ENCODE measurements at places on chromosomes 5 and 9.

- H3K27me3 ChIP-seq: peaks cover 72% of the 10 kb centered on the region
- no peak overlapping the region for H3K27ac ChIP-seq
- no peaks in the 10 kb centered on the region for H3K36me3 ChIP-seq
- peak overlapping the region; percentile 39 for H3K4me3 ChIP-seq
- DNase-seq: no peak
Measured at GRCh38 chr5:180648658-180649296, 623 bp downstream of the FLT4 start.

- no peak overlapping the region for H3K27ac ChIP-seq
- no peak for DNase-seq
- peaks cover 7% of the 10 kb centered on the region for H3K4me1 ChIP-seq
- H3K36me3 ChIP-seq: peaks cover 4% of the 10 kb centered on the region
Measured at GRCh38 chr5:102802708-102803458, 47.8 kb downstream of the PAM start.

GRCh38 chr5:128869970-128870369 is 95.3 kb upstream of the SLC27A6 start:
- no peaks in the 10 kb centered on the region for H3K27me3 ChIP-seq
- DNase-seq: no peak
- no peak overlapping the region for H3K27ac ChIP-seq
- no peaks in the 10 kb centered on the region for H3K4me1 ChIP-seq
- no peaks in the 10 kb centered on the region for H3K36me3 ChIP-seq

- no peak for DNase-seq
- no peak overlapping the region for H3K27ac ChIP-seq
- H3K36me3 ChIP-seq: no peaks in the 10 kb centered on the region
- no peaks in the 10 kb centered on the region for H3K4me1 ChIP-seq
- H3K27me3 ChIP-seq: no peaks in the 10 kb centered on the region
- H3K4me3 ChIP-seq: no peak overlapping the region
Measured at GRCh38 chr5:166068547-166069335, 2222.7 kb upstream of the WWC1 start.

- H3K36me3 ChIP-seq: no peaks in the 10 kb centered on the region
- H3K27ac ChIP-seq: no peak overlapping the region
- no peak overlapping the region for H3K4me3 ChIP-seq
- H3K4me1 ChIP-seq: no peaks in the 10 kb centered on the region
- no peak for DNase-seq
- no peaks in the 10 kb centered on the region for H3K27me3 ChIP-seq
Measured at GRCh38 chr9:112503170-112503569, 16.5 kb downstream of the KIAA1958 start.

- peaks cover 31% of the 10 kb centered on the region for H3K27me3 ChIP-seq
- H3K27ac ChIP-seq: no peak overlapping the region
- no peaks in the 10 kb centered on the region for H3K4me1 ChIP-seq
- H3K4me3 ChIP-seq: no peak overlapping the region
- DNase-seq: no peak
Measured at GRCh38 chr9:135601988-135602387, 37.4 kb downstream of the GLT6D1 start.

DNA sequence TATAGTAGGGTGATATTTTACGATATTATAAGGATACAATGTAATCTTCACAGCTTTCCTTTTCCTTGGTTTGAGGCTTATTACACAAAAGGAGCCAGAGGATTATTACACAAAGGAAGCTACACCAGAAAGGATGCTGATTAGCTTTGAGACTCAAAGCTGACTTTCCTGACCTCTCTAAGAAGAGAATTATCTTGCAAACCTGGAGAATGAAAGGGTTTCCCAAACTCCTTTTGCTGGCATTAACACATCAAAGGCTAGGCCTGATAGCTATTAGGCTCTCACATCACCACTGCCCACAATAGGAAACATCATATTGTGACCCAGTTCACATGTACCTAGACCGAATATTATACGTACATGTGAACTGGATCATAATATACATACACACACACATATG is 34.2 kb upstream of the CHD1 start:
- H3K27ac ChIP-seq: no peak overlapping the region
- H3K4me3 ChIP-seq: no peak overlapping the region
- H3K27me3 ChIP-seq: no peaks in the 10 kb centered on the region
- H3K36me3 ChIP-seq: no peaks in the 10 kb centered on the region

GRCh38 chr9:133728856-133729616 is 9.1 kb downstream of the SARDH start:
- peaks cover 20% of the 10 kb centered on the region for H3K4me1 ChIP-seq
- peaks cover 60% of the 10 kb centered on the region for H3K27me3 ChIP-seq
- no peak for DNase-seq
- no peaks in the 10 kb centered on the region for H3K36me3 ChIP-seq
- H3K4me3 ChIP-seq: no peak overlapping the region
- H3K27ac ChIP-seq: no peak overlapping the region

DNA sequence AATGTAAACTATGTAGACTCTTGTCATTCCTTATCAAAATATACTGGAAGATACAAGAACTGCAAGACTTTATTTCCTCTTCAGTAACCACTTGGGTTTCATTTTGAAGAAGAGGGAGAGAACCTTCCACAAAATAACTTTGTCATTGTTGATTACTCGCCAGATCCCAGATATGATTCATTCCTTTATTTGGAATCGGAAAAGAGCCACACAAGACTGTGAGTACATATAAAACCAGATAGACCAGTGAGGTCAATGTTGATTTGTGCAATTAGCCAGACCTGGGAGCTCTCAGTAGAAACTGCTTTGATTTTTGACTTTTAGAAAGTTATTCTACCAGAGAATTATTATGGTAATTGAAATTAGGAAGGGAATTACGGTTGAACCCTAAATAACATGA is 146.1 kb downstream of the TMEM167A start:
- no peaks in the 10 kb centered on the region for H3K27me3 ChIP-seq
- H3K36me3 ChIP-seq: no peaks in the 10 kb centered on the region
- DNase-seq: no peak
- no peaks in the 10 kb centered on the region for H3K4me1 ChIP-seq

GRCh38 chr5:21070858-21071257 is 1082.9 kb upstream of the CDH18 start:
- no peaks in the 10 kb centered on the region for H3K36me3 ChIP-seq
- peaks cover 8% of the 10 kb centered on the region for H3K4me1 ChIP-seq
- DNase-seq: no peak
- no peak overlapping the region for H3K4me3 ChIP-seq
- no peak overlapping the region for H3K27ac ChIP-seq

DNA sequence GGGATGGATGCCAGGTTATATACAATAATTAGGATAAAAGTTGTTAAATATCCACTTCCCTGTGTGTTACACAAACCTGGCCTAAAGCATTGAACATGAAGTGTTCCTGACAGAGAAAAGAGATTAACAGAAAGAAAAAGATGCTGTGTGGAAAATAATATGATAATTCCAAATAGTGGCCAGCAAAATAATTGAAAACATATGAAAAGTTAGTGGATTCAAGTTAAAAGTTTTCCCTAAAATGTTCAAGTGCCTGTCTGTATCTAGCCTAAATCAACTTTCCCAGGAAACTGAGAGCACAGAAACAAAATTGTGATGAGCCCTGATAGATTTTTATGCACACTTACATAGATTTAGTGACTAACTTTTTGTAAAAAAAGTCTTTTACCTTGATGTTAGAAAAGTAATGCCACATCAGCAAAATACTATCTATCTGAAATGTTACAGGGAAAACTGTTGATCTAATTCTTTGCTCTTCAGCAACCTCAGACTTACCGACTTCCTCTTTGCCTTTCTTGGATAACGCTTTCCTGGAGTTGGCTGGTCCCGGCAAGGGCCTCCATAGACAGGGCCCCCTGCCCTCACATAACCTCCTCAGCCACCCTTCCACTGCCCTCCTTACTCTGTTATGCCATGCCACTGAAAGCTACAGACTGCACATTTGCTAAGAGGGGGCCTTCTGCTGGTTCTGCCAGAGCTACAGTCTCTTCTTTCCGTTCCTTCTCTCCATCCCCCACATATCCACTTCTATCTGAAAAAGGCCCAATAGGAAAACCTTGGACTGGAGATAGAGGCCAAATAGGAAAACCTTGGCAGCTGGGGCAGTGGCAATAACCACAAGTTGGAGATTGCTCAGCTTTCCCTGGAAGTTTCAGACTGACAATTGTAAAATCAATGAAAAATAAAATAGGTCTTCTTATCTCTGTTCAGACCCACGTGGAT is 44.4 kb downstream of the ZNF474 start:
- DNase-seq: no peak

- DNase-seq: no peak
- H3K36me3 ChIP-seq: peaks cover 13% of the 10 kb centered on the region
Measured at GRCh38 chr5:127041571-127041970, 11.2 kb upstream of the MARCHF3 start.

DNA sequence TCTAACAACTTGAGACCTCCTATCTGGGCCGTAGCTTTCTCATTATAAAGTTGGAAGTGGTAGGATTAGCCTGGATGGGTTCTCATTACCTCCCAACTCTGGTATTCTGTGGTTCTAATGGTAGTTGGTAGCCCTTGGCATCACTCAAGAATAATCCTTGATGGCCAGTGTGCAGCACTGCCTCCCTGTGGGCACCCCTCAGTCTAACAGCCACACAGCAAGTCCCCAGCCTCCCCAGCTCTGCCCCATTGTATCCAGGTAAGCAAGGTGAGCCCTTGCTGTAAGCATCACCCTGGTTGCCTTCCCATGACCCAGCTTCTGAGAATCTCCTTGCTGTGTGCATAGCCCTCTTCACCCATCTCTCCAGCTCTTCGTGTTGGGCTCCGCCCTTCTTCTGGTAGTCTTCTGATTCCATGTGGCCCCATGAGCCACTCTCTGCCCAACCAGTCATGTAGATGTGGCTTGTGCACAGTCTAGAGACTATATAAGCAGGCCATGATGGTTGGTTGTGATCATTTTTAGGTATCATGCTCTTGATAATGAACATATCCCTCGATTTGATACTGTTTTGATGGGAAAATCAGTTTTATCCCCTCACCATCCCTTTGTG is 57.6 kb upstream of the GRHPR start:
- no peak overlapping the region for H3K4me3 ChIP-seq
- DNase-seq: no peak

DNA sequence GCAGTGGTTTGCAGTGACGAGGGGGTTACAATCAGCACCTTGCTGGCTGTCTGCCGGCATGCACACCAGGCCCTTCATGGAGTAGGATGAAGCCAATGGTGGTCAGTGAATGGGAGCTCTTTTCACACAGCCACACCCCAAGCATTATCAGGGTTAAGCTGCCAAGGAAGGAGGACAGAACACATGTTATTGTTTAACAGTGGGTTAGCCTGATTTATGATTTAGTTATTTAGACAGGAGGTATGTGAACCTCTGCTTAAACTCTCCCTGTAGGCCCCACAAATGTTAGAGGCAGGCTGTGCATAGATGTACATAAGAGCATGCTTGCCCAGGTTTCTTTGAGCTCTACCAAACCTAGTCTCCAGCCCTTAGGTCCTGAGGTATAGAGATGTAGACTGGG is 262.9 kb downstream of the SPOCK1 start:
- no peak for DNase-seq
- H3K36me3 ChIP-seq: no peaks in the 10 kb centered on the region
- no peak overlapping the region for H3K4me3 ChIP-seq
- H3K27me3 ChIP-seq: peaks cover 6% of the 10 kb centered on the region
- no peak overlapping the region for H3K27ac ChIP-seq
- no peaks in the 10 kb centered on the region for H3K4me1 ChIP-seq

DNA sequence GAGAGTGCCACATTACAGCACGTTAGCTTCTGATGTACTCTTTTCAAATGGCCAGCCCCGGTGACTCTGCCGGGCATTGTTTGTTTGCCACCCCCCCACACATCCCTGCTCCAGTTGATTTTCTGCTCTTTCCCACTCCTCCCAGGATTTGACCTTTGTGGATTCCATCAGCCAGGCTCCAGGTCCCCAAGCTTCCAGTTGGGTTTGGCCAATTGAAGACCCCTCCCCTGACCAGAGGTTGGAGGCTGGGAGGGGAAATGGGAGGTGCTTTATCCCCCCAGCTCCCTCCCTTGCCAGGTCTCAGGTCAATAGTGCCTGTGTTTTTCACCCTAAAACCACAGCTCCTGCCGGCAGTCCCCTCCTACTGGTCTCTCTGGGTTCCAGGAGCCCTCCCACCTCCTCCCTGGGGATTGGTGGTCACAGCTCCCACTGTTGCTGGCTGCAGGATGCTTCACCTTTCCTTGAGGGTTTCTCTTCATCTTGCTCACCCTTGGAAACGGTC is 34.9 kb downstream of the IRF1 start:
- no peaks in the 10 kb centered on the region for H3K27me3 ChIP-seq
- peak overlapping the region; percentile 75 for H3K4me3 ChIP-seq
- no peak for DNase-seq
- peaks cover 15% of the 10 kb centered on the region for H3K36me3 ChIP-seq
- H3K4me1 ChIP-seq: peaks cover 82% of the 10 kb centered on the region

DNA sequence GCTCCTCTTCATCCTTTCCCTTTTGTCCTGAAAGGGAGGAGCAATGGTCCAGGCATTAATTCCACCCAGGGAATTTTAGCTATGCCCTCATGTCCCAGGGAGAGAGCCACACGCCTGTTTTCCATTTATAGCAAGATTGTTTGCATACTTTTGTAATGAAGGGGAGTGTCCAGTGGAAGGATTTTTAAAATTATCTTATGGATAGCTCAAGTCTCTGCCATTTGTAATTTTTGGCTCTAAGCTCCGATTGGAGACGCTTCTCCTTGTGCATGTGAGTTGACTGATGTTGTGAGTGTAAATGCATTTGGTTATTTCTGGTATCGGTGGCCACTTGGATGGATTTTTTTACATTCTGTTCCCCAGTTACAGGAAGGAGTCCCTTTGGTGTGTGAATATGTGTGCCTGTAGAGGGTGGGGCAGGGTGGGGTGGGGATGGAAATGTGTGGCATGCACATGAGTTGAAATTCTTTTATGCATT is 7.2 kb upstream of the RPL26L1 start:
- no peak overlapping the region for H3K27ac ChIP-seq
- peaks cover 18% of the 10 kb centered on the region for H3K4me1 ChIP-seq
- H3K4me3 ChIP-seq: no peak overlapping the region
- no peak for DNase-seq

DNA sequence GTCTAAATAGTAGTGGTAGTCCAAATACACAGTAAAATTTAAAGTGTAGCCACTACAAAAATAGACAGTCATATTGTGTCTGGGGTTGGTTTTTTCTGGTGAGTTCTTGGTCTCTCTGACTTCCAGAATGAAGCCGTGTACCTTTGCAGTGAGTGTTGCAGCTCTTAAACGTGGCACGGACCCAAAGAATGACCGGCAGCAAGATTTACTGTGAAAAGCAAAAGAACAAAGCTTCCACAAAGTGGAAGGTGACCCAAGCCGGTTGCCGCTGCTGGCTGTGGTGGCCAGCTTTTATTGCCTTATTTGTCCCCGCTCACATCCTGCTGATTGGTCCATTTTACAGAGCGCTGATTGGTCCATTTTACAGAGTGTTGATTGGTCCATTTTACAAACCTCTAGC is 188.7 kb downstream of the ZNF608 start:
- H3K4me3 ChIP-seq: no peak overlapping the region
- H3K36me3 ChIP-seq: no peaks in the 10 kb centered on the region
- H3K27me3 ChIP-seq: no peaks in the 10 kb centered on the region
- H3K27ac ChIP-seq: no peak overlapping the region
- DNase-seq: no peak
- no peaks in the 10 kb centered on the region for H3K4me1 ChIP-seq

GRCh38 chr5:125587631-125588030 is 835.6 kb upstream of the GRAMD2B start:
- no peaks in the 10 kb centered on the region for H3K4me1 ChIP-seq
- peaks cover 5% of the 10 kb centered on the region for H3K27me3 ChIP-seq
- DNase-seq: no peak
- no peaks in the 10 kb centered on the region for H3K36me3 ChIP-seq
- no peak overlapping the region for H3K4me3 ChIP-seq

GRCh38 chr5:24737163-24737562 is 92.4 kb upstream of the CDH10 start:
- no peaks in the 10 kb centered on the region for H3K36me3 ChIP-seq
- no peaks in the 10 kb centered on the region for H3K4me1 ChIP-seq
- no peak overlapping the region for H3K27ac ChIP-seq
- no peak overlapping the region for H3K4me3 ChIP-seq

Measured in stimulated activated naive B cell treated with anti-CD40 and anti-IgM and Interleukin-4, amounts not matched to agents 10 μg/mL and 1 μg/mL and 100 μg/mL, for 72 hours (primary cell).